ENCODE measurements at places on chromosomes 13 and 19.

DNA sequence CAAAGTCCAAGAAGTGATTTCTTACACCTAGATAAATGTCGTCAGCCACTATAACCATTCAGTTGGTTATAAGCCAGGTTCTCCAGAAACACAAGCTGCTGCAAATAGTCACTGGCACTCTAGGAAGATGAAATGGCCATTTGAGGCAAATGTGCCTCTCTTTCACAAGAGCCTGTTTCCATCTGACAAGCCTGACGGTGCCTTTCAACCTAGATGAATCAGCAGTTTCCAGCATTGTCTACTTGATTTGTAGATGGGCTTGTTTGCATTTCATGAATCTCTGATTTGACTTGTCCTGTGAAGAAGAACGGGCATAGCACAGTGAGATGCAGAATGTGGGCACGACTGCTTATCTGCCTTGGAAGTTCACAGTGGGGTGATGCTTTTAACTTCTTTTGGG lies 327.2 kb downstream of the LMO7 start:
- DNase-seq: no peak

DNA sequence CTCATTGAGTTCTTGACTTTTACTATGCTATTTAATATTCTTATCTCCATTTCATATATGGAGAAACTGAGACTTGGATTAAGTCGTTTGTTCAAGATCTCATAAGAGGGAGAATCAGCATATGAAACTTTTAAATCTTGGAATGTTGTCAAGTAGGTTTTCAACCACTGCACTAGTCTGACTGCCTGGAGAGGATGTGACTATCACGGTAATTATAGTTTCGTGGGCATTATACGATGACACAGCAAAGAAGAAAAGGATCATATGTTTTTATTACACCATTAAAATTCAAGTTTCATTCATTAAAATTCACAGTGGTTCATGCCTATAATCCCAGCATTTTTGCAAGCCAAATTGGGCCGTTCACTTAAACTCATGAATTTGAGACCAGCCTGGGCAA lies 555.2 kb downstream of the SLITRK1 start:
- no peak for DNase-seq

DNA sequence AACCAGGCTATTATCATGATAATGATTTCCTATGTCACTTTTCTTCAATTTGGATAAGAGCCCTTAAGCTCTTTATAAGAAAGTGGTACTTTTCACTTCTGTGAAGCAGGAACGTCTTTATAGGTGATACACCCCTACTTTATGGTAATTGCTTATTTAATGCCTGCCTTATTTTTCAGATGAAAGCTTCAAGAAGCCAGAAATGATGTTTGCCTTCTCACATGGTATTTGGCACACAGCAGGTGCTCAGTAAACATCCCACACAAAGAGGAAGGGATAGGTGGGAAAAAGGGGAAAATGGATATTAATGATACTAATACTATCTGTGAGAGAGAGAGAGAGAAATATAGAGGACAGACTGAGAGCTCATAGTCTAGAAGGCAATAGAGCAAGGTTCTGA lies 29.0 kb upstream of the WASF3 start:
- DNase-seq: no peak

DNA sequence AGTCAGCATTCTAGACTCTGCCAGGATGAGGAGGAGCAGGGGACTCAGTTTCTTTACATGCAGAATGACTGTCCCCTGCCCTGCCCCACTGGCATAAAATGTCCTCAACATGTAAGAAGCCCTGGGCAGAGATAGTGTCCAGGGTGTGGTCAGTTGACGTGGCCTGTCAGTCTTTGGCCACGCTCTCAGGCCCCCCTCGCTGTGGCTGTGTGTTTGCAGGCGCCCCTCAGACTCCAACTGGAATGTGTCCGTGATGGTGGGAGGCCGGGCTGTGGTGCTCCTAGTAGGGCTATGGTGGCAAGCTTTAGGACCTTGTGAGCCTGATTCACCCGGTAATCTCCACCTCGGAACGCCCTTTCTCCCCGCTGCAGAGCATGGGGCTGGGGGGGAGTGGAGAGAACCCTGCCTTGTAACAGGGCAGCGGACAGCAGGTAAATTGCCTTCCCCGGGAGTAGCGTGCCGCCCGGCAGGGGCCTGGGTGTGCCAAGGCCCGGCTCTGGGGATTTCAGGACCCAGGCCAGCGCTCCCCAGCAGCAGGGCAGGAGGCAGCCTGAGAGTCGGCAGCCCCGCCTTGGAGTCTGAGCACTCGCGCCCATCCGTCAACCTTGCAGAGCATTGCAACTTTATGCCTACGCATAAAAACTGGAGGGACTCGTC lies 62.3 kb downstream of the CHST8 start:
- no peak for DNase-seq

DNA sequence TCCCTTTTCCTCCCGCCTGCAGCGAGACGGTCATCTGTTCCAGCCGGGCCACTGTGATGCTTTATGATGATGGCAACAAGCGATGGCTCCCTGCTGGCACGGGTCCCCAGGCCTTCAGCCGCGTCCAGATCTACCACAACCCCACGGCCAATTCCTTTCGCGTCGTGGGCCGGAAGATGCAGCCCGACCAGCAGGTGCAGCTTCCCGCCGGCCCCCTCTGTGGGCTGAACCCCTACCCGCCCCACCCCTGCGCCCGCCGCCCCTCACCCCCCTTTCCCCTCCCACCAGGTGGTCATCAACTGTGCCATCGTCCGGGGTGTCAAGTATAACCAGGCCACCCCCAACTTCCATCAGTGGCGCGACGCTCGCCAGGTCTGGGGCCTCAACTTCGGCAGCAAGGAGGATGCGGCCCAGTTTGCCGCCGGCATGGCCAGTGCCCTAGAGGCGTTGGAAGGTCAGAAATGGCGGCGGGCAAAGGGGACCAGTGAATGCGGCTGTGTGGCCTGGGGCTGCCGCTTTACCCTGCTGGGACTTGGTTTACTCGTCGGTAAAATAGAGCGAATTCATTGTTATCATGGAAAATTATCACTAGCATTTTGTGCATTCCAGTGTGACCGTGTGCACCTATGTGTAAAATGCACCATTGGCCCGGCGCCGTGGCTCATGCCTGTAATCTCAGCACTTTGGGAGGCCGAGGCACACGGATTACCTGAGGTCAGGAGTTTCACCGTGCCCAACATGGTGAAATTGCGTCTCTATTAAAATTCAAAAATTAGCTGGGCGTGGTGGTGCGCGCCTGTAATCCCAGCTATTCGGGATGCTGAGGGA lies 10.6 kb downstream of the VASP start:
- DNase-seq: no peak

- no peak for DNase-seq
Observed at GRCh38 chr13:73089213-73089612, 30.4 kb downstream of the KLF5 start.

DNA sequence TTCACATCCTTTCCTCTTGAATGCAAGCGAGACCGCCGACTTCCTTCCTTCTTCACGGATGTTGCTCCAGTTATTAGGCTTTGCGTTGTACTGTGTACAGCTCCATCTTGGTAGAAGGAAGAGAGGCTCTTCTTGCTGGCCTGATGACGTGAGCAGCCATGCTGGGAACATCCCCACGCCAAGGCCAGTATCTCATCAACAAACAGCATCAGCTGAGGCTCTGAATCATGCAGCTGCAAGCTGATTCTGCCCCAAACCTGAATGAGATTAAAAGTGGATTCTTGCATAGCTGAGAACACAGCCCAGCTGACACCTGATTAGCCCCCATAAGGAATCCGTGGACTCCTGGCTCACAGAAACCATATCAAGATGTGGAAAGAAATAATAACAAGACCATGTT lies 809.6 kb downstream of the EFNB2 start:
- DNase-seq: no peak

DNA sequence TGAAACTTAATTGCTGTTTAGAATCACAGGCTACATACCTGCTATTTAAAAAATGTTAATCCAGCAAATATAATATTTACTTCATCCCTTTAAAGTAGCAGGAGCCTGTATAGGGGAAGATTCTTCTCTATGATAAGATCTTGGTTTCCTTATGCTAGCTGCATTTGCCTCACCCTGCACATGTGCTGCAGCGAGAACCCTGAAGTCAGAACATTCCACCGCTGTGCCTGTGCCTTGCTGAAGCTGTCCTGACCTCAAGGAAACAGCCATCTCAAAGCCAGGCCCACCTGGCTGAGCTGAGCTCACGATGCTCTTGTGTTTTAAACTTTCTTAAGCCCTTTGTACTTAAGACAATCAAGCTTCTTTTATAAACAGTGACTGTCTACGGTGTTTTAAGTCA lies 355.0 kb upstream of the PCDH20 start:
- DNase-seq: no peak

GRCh38 chr19:815079-815774 lies 6.5 kb downstream of the PLPPR3 start:
- DNase-seq: no peak

DNA sequence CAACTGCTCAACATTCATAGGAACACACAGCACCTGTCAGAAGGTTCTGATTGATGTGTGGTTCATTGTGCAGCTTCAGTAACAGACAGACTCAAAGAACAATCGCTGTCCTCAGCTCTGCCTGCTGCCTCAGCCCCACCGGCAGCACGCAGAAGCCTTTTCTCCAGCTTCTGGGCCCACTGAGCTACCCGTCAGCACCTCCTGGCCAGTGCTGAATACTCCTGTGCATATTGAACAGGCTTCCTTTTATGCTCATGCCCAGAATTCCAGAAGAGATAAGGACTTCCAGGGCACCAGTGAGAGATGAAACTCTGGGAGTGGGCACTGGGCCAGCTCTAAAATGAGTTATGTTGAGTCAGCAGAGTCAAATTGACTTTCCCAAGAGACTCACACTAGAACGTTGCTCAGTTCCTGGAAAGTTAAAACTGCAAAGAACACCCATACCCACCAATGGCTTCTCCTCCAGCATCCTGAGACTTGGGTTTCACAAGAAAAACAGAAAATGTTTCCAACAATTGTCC lies 119.3 kb downstream of the COL4A1 start:
- DNase-seq: no peak

DNA sequence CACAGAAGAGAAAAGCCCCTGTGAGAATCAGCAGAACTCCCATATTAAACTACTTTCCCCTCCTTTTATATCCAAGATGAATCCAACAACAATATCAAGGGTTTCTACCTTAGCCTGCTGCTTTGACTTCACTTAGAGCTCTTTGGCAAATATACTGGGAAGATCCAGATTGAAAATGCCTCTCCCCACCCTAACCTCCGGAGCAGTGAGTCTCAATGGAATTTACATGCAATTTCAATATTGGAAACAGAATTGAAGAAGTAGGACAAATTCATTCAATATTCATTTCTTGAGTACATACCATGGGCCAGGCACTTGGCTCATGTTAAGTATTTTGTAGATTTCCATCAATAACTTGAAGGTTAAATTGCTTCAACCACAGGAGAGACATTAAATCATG lies 457.4 kb downstream of the TBC1D4 start:
- no peak for DNase-seq

Measured in NCI-H510A (cell line).